NCI-H1436 treated with DMSO at 0.1 percent for 48 hours (cell line): ENCODE measurements at places on chromosomes 7 and 10.

- no peak for DNase-seq
Measured at GRCh38 chr10:49761789-49762565, at the start of gene OGDHL. Gene OGDHL, minus strand, starts transcription at chr10:49762323. Its CDS starts 3,731 bp downstream, at chr10:49758592.

DNA sequence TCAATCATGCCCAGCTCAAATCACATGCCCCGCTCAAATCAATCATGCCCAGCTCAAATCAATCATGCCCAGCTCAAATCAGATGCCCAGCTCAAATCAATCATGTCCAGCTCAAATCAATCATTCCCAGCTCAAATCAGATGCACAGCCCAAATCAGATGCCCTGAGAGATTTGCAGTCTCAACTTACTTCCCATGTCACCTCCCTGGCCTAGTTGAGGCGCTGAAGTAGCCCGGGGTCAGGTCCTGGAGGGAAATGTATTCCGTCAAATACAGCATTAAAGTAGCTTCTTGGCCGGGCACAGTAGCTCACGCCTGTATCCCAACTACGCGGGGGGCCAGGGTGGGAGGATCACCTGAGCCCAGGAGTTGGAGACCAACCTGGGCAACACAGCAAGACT is 15.7 kb upstream of the PRKAR1B start:
- DNase-seq: no peak

GRCh38 chr10:73809061-73809818 is 2.2 kb downstream of the NDST2 start:
- no peak for DNase-seq

DNA sequence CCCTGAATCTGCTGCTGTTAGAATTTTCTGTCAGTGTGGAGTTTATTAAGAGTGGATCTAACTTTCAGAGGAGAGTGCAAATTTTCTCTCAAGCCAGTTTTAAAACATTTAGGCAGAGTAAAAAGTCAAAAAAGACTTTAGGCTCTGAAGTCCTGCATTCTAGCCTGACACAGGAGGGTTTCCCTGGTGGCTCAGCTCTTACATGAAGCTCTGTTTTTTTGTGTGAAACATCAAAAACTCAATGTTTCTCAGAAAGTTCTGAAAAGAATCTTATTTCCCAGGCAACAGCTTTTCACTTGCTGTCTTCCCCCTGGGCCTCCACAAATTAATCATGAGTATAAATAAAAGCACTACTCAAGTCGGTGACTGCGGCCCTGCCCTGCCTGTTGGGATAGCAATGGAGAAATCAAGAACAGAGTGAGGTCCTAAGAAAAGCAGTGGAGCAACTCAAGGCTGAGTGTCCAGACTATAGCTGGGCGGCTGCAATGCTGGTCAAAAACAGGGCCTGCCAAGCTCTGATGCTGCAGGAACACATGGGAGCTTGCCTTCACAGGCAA is 22.3 kb upstream of the WDR11 start:
- DNase-seq: no peak

- no peak for DNase-seq
Measured at GRCh38 chr7:101998906-101999240, 181.4 kb downstream of the CUX1 start.

GRCh38 chr10:97444212-97444611 is 1.6 kb downstream of the EXOSC1 start:
- DNase-seq: no peak

GRCh38 chr10:48516911-48517310 is 88.0 kb downstream of the ARHGAP22 start:
- no peak for DNase-seq
